ENCODE measurements at places on chromosomes 3 and 15. TPM values are rescaled to one million over a fixed set of nuclear protein-coding genes. Genes with fewer than 3 reads are reported as not detected.

VGLL3 gene
- 4.0 TPM for total RNA-seq

GRK7 gene
- total RNA-seq, result not detected

TMC3 gene
- not detected for total RNA-seq

DNA sequence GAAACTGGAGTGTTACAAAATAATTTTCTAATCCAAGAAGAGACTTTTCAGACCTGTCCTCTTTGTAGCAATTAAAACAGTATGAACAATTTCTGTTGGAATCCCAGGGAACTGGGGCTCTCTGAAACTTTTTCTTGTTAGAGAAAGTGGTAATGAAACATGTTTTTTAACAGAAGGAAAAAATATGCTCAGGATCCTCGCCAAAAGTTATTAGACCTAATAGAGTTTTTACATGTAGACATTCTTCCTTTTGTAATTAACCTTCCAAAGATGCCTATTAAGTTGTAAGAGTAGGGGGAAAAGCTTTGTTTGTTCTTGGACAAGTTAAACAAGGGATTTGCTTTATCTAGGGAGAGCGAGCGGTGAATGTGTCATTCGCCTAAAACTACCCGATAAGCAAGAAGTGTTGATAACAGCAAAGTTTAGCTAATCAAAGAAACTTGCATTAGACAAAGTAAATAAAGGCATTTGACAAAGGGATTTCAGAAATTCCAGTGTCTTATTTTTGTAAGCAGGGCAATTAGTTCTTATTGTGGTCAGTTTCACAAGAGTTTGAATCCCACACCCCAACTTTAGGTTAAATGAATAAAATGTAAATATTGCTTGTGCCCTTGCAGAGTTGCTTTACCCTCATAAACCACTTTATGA, 2.3 kb downstream of the RARB start:
- DNase-seq, result no peak

SLC33A1 gene
- 22.4 TPM for total RNA-seq

DNA sequence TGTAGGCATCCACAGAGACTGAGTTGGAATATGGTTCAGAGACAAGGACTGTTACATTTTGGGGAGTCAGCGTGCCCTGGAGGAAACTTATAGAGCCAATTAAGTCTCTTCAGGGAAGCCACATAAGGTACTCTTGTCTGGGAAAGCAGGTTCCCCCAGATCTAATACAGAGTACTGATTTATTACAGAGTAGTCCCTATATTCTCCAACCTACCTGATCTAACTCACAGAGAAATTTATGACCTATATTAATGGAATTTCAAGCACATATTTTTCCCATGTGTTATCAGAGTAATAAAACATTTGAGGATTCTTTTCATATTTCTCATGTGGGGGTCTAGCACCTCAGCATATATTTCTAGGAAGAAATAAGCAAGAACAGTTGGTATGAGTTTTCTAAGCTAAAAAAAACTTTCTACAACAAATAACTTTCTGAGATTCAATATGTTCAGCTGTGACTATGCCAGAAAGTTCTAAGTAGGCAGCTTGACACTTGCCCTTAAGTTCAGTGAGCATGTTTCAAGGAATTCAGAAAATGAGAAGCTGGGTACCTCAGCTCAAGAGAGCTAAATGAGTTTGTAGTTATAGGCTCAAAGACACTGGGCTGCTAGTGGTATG, 75.3 kb upstream of the COL8A1 start:
- no peak for DNase-seq

GRCh38 chr3:48318713-48319468, 14.6 kb downstream of the SPINK8 start:
- DNase-seq, result no peak

DNA sequence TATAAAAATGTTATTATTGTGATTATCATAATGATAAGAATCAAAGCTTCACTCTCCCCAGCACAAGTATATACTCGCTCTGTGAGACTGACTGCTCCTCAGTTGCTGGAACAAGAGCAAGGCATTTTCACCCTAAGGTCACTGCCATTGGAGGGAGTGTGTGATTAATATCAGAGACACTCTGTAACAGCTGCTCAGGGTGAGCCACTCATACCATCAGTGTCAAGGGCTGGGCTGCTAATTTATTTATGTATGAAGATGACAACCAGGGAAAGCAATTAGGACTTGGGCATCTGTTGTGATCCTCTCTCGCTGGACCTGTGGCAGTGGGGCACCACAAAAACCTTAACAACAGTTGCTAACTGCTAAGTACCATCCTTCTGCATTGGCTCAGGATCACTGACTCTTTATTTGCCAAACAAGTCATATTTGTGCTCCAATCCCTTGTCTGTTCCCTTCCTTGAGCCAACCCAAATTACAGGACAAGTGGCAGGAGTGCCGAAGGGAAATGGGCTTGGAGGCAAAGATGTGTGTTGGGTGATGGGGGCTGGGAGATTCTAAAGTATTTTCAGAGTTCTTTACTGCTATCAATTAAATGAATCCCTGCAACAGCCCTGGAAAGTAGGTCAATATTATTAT, 297.5 kb upstream of the STT3B start:
- no peak for DNase-seq

- no peak for DNase-seq
These were observed 510.8 kb downstream of the PLOD2 start for GRCh38 chr3:145650170-145650569.

DNA sequence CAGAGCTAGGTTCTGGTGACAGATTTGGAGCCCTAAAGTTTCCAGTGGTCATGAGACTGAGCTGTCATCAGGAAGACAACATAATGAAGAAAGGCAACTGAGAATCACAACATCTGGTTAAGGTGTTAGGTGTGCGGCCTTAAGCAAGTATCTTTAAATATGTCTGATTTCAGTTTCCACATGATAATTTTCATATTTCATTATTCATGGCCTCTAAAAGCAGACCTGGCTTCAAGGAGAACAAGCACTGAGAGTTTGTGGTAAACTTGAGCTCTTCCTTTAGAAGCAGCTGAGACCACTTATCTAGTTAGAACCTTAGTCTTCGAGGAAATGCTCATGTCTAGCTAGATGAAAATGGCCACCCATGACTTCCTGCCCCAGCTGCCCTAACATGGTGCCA, 25.7 kb upstream of the MYLK start:
- DNase-seq, result no peak
